ENCODE measurements at places on chromosomes 4 and X. TPM values are rescaled to one million over a fixed set of nuclear protein-coding genes. Genes with fewer than 3 reads are reported as not detected.

GAGE2A gene
- not detected for total RNA-seq

TXK gene
- 66.3 TPM for total RNA-seq

MAGEA9B gene
- total RNA-seq, result not detected

P2RY10 gene
- 81.2 TPM for total RNA-seq

TMPRSS11D gene
- not detected for total RNA-seq

GALNTL6 gene
- total RNA-seq, result not detected

FGF2 gene
- not detected for total RNA-seq

BST1 gene
- total RNA-seq, result 0.47 TPM

SMPX gene
- total RNA-seq, result not detected

- DNase-seq, result no peak
Measured at GRCh38 chr4:105631818-105632400, 76.6 kb downstream of the INTS12 start.

DNA sequence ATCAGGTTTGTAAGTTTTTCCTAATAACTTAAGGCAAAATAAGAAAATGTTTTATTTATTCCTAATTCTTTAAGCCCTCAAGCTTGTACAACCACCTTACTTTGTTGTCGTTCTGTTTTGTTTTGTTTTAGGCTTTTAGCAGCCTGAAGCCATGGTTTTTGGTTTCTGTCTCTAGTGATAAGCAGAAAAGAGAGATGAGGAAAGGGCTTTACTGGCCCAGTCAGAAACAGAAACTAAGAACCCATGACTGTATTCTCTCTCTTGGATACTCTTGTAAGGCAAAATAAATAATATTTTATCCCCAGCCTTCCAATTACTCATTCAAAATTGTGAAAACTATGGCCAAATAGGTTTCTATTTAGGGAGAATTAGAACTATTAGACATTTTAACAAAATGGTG lies 29.4 kb downstream of the TBC1D19 start:
- DNase-seq, result peak; percentile 5

- no peak for DNase-seq
Measured at GRCh38 chr4:185099024-185099682, 43.9 kb upstream of the SLC25A4 start.

DNA sequence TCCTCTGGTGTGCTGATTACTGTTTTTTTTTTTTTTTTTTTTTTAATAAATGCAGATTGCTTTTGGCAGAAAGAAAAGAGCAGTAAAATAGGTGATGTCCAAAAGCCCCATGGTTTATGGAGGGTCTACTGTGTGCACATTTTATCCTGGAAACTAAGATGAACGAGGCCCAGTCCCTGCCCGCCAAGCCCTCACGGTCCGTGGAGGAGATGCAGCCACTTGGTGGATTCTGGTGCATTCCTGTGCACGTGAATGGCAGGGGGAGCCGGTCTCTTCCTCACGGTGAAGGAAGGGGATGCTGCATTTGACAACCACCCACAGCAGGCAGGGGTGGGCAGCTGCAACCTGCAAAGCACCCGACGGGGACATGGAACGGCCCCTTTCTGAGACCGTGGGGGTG lies 100.2 kb upstream of the AFAP1 start:
- DNase-seq, result no peak

DNA sequence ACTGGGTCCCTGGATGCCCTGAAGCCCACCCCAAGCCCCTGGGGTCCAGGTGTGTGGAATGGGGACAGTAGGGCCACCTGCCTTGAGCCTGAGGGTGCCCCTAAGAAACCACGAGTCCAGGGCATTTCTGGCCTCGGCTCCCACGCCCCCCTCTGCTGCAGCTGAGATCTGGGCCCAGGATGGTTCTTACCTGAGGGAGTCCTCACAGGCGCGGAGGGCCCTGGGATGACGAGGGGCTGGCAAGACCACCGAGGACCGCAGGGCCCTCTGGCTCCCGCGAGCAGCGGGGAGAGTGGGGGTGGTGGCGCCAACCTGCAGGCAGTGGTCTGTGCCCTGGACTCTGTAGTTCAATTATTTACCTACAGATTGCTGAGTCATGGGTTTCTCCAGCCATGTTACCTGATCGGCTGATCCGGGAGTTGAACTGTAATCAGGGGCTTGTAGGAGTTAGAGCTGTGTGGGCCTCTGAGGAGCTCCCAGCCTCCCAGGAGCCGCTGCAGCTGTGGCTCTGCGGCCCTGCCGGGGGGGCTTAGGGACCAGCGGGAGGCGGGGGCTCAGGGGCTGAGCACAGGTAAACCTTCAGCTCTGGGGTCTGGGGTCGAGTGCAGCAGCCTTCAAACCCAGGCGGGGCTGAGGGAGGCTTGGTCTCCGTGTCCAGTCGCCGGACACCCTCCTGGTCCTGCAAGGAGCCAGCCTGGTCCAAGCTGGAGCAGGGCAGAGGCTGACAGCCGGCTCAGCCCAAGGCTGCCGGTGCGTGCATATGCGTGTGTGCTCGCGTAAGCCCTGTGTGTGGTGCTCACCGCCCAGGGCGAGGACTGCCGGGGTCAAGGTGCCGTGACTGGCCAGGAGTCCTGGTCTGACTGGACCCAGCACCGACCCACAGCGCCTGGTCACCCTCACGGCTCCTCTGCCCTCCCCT lies at the start of gene SLC26A1:
TSS of gene SLC26A1 (minus strand) at position 294 of the 919 bp plus-strand sequence. CDS start 1,701 bp downstream, outside the sequence.
- no peak for DNase-seq

- DNase-seq, result no peak
Measured at GRCh38 chrX:40449956-40450706, 130.6 kb upstream of the ATP6AP2 start.

- DNase-seq, result no peak
Measured at GRCh38 chr4:171461191-171461590, 352.0 kb upstream of the GALNTL6 start.

- DNase-seq, result no peak
Measured at GRCh38 chr4:106985830-106986229, 50.3 kb downstream of the DKK2 start.

- DNase-seq, result no peak
Measured at GRCh38 chrX:7586126-7586525, 256.8 kb upstream of the VCX start.

- no peak for DNase-seq
Measured at GRCh38 chr4:121989715-121990114, 37.9 kb upstream of the TRPC3 start.

DNA sequence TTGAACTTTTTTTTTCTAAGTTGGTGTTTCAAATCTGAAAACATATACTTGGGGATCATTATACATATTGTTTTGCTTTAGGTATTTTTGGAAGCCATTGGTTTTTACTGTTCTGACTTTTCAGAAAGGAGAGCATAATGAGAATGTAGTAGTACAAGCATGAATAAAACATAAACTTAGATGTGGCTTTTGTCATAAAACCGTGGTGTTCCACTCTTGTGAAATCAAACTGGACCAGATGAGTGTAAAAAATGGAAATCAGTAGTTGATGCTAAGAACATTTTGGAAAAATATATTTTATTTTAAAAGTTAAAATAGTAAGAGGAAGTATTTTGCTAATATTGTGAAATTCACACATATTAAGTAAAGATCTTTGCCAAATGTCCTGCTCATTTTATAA lies 29.6 kb downstream of the GUCY1A1 start:
- no peak for DNase-seq

GRCh38 chrX:66915893-66916292 lies 277.0 kb upstream of the EDA2R start:
- DNase-seq, result no peak

- DNase-seq, result no peak
Measured at GRCh38 chr4:115851918-115852766, 738.7 kb upstream of the NDST4 start.

DNA sequence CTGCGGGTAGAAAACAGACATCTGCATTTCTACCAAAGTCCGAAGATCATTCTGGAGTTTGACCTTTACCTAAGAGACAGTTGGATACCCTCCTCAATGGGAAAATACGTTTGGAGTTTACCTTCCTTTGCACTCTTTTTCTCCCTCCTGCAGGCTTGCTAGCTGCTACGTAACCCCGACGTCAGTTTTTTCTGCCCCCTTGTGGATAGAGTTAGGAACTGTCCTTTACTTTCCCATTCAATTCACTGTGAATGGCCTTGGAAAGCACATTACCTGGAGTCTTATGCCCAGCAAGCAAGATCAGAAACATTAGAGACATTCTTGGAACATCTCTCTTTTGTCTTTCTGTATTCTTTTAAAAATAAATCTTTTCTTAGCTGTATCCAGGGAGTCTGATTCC lies 250.7 kb downstream of the NAP1L3 start:
- DNase-seq, result no peak

GRCh38 chr4:138297743-138298405 lies 55.7 kb upstream of the SLC7A11 start:
- DNase-seq, result no peak

DNA sequence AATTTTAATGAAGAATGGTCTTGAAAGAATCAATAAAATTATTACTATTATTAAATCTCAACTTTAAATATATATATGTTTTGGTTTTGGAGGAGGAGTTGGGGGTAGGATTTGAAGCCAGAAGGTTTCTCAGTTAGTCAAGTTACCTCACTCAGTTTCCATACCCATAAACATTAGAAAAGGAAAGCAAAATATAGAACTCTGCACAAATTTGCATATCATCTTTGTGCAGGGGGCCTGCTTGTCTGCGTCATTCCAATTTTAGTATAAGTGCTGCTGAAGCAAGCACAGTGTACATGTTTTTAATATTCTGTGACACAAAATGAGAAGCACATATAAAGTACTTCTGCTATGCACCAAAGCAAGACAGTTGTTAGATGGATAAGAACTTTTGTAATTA lies 47.5 kb upstream of the SCRG1 start:
- no peak for DNase-seq
